ENCODE measurements at places on chromosomes 3 and 15.

GRCh38 chr3:61966200-61966599 lies 404.8 kb downstream of the PTPRG start:
- no peak for DNase-seq

GRCh38 chr3:143699424-143699823 lies 148.8 kb downstream of the SLC9A9 start:
- no peak for DNase-seq

DNA sequence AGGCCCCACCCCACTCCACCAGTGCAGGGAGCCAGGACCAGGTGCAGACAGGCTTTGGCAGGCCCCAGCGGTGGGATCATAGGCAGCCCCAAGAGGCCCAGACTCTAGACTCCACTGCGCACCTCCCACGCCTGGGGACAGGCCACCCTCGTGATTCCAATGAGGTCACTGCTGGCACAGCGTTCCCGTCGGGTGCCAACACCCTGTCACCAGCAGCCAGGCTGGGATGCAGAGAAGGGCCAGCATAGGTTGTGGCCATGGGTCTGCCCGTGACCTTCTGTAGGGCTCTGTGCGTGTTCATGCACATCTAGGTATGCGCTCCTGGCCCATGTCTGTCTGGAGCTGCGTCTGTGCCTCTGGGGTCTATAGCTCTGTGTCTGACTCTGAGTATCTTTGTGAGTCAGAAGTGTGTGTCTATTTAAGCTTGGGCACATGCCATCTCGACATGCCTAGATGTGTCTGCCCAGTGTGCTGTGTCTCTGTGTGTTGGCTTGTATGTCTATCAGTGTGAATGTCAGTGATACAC lies 13.0 kb downstream of the VIPR1 start:
- DNase-seq = no peak

- DNase-seq = no peak
Measured at GRCh38 chr3:196688349-196688748, 23.7 kb downstream of the CEP19 start.

- no peak for DNase-seq
Measured at GRCh38 chr3:28915741-28916500, 364.9 kb upstream of the RBMS3 start.

GRCh38 chr3:187735837-187736236 lies 9.4 kb downstream of the BCL6 start:
- no peak for DNase-seq

- no peak for DNase-seq
Measured at GRCh38 chr3:165056510-165056909, 21.8 kb downstream of the SI start.

Measured in hematopoietic multipotent progenitor cell treated with erythropoietin and hydrocortisone succinate and interleukin-3 and kit ligand, for 17 days (in vitro differentiated cells).